ENCODE measurements at places on chromosomes 16 and 17.

DNA sequence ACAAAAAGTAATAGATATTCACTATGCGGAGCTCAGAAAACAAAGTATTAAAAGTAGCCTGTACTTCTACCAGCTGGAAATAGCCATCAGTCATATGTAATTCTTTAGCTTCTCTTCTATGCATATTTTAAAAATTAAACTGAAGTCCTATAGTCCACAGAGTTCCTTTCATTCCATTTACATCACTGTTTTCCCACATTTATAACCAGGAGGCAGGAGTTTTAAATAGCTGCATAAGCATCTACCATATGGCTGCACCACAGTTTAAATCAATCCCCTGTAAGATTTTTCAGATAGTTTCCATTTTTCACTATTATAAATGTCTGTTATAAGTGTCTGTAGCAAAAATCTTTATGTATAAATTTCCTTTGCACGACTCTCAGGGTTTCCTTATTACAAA is 45.1 kb downstream of the ZFHX3 start:
- DNase-seq: no peak

DNA sequence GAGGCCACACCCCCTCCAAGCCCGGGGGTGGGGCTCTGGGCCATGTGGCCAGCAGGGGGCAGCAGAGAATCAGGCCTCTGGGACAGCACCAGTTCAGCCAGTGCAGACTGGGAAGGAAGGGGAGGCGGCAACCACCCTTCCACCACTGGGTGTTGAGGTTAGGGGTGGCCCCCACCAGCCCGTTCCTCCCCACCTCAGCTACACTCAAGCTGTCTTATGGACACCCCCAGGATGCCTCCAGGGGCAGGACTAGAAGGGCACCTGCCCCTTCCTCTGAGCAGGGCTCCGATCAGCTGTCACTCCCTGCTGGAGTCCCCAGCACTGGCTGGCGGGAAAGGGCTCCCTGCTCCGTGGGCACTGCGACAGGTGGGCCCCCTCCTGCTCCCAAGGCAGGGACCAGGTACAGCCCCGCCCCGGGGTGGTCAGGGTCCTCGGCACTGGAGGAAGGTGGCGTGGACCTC is 21.8 kb downstream of the KATNB1 start:
- DNase-seq: peak; percentile 78

DNA sequence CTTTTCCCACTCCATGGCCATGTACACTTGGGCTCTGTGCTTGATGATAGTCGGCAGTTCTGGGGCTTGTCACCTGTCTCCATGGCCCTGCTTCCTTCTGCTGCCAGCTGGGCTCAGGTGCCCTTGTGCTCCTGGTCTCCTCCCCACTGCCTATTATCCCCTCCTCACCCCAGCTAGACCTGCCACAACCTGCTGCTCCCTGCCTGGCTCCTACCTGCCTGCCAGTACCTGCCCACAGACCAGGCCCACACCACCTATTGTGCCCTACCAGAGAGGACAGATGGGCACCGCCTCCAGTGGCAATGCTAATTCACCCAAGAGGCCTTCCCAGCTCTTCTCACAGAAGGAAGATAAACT is 538 bp upstream of the RAPGEFL1 start:
- no peak for DNase-seq

DNA sequence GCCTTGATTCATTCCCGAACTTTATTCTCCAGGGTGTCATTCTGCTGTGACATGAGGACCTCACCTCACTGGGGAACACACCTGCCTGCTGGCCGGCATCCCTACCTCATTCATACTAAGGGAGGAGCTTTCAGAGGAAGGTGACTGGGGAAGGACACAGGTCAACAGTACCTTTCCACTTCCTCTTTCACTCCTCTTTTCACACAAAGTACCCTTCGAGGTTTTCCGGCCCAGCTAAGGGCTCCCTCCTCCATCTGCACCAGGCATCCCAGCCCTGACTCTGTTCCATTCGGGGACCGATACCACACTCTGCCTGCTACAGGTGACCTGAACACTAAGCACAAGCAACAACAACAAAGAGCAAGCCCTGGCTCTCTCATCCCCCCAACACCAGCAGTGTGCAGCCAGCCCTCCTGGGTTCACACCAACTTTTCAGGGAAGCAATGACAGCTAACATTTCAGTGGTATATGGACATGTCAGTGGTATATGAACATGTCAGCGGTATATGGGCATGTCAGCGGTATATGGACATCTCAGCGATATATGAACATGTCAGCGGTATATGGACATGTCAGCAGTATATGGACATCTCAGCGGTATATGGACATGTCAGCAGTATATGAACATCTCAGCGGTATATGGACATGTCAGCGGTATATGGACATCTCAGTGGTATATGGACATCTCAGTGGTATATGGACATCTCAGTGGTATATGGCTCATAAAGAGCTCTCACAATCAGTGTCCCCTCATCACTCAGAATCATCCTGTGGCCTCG is 16.0 kb downstream of the TRIM25 start:
- DNase-seq: peak; percentile 39

GRCh38 chr17:69735285-69735684 is 320.8 kb downstream of the MAP2K6 start:
- DNase-seq: no peak

DNA sequence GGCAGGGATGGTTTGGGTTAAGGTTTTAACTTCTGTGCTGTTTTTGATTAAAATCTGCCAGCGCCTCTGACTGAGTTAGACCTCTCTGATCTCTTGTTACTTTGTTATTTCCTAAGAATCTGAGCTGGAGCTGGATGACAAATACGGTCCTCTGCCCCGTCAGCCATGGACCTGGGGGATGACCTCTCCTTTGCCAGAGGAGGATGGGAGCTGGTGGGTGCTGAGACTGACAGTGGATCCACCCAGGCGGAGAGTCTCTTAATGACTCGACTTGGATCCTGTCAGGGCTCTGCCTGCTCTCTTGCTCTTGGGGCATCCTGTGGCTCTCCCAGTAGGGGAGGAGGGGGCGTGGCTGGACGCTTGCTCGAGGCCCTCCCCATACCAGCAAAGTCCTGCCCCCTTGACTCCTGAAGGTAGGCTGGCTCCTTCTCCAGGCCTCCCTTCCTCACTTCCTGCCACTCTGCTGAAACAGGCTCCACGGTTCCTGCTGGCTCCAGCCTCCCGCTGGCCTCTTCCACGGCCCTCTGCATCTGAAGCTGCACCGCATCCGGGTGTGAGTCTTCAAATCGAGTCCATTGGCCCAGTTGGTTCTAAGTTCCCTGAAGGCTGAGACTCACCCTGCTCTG is 24.8 kb upstream of the MAP3K14 start:
- no peak for DNase-seq

DNA sequence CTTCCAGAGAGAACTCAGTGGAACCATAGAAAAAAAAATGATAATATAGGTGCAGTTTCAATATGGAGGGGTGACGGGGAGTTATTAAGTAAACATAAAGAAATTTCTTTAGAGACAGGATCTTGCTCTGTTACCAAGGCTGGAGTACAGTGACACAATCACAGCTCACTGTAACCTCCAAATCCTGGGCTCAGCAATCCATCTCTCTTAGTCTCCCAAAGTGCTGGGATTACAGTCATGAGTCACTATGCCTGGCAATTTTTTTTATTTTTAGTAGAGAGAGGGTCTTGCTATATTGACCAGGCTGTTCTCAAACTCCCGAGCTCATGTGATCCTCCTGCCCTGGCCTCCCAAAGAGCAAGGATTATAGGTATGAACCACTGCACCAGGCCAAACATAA is 48.8 kb downstream of the NLRC5 start:
- no peak for DNase-seq

DNA sequence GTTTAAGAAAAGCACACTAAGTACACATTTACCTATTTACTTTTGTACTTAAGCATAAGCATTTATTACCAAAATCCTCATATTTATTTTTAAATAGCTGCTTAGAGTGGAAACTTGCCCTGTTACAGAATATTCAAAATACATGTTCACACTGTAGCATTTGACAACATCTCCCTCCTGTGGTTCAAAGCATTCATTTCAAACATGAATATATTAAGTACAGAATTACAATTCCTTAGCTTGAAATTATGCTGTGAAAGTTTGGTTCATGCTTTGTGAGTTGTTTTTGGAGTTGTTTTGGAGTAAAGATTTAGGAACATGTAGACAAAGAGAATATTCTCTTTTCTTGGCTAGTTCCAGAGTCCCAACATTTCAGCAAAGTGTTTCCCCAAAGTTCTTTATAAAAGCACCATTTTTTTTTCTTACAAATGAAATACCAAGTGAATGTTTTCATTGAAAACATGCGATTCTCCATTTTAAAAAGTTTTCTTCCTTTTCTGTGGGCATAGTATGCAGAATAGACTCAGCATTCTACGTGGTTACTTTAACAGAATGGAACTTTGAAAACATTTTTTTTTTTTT is 33.2 kb downstream of the TUBD1 start:
- DNase-seq: peak; percentile 47

DNA sequence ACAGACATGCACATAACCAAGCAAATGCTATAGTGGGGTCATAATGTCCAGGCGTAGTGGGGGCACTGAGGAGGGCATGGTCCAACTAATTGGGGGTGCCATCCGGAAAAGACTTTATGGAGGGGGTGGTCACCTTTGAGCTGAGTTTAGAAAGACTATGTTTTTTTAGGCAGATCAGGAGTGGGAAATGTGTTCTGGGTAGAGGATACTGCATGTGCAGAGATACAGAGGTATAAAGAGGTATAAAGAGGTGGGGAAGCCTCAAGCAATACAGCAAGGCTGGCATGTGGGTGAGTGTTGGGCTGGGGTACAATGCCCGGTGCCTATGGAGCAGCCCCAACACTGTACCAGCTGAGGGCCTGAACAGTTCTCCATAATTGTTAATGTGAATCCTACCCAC is 53.1 kb downstream of the SPACA3 start:
- DNase-seq: no peak

- peak; percentile 87 for DNase-seq
Observed at GRCh38 chr17:17750881-17751280, 69.6 kb downstream of the RAI1 start.

GRCh38 chr17:81803728-81804558 is at the start of gene GCGR:
GCGR (plus strand) TSS chr17:81804150; CDS start chr17:81809019, 4,869 bp downstream.
- DNase-seq: no peak

DNA sequence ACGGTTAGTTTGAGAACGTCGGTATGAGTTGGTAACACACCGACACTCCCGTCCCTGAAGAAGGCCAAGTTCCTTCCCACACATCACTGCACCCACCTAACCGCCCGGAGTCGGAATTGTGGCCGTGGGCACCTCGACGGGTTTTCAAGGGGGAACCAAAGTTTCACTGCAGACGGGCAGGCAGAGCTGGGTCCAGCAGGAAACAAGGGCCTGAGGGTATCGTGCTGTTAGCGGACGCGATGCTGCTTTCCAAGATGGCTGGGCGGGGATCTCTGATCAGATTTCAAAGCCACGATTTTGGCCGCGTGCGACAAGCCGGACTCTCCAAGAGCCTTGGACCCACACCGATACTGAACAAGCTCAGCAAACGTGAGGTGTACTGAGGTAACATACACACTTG is 82.3 kb upstream of the DOC2B start:
- no peak for DNase-seq

- DNase-seq: no peak
Observed at GRCh38 chr17:60599220-60599619, 773 bp upstream of the PPM1D start.

DNA sequence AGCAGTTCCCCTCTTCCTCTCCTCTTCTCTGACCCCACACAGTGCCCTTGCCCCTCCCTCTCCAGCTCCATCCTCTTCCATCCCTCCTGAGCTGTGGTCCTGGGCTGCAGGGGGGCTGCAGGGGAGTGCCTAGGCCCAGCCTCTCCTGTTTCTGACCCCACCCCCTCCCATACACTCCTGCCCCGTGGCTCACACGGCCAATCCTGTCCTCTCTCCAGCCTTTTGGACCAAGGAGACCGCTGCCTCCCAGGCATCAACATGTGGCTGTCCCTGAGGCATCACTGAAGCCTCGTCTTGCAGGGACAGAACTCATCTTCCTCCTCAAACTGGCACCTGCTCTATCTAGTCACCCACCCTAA is 6.7 kb downstream of the CLUH start:
- DNase-seq: no peak

DNA sequence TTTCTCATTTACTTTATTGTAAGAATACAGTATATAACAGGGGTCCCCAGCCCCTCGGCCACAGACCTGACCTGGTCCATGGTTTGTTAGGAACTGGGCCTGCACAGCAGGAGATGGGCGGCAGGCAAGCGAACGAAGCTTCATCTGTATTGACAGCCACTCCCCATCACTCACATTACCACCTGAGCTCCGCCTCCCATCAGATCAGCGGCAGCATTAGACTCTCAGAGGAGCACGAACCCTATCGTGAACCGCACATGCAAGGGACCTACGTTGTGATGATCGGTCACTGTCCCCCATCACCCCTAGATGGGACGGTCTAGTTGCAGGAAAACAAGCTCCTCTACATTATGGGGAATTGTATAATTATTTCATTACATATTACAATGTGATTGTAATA is 410.6 kb downstream of the SLC39A11 start:
- DNase-seq: no peak

DNA sequence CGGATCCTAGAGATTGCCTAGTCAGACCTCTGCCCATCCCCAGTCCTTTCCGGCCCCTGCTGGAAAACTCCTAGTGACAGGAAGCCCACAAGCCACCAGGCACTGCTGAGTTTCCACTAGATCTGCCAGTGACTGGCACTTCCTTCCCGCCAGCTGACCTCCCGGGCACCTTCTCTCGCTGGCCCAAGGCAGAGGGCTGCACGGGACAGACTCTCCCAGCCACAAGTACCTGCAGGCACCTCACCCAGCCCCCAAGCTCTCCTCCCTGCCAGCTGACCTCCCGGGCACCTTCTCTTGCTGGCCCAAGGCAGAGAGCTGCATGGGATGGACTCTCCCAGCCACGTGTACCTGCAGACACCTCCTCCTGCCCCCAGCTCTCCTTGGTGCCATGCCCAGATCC is 66.3 kb upstream of the DOC2B start:
- no peak for DNase-seq

- no peak for DNase-seq
Observed at GRCh38 chr17:1638624-1639300, 6.8 kb downstream of the SCARF1 start.

DNA sequence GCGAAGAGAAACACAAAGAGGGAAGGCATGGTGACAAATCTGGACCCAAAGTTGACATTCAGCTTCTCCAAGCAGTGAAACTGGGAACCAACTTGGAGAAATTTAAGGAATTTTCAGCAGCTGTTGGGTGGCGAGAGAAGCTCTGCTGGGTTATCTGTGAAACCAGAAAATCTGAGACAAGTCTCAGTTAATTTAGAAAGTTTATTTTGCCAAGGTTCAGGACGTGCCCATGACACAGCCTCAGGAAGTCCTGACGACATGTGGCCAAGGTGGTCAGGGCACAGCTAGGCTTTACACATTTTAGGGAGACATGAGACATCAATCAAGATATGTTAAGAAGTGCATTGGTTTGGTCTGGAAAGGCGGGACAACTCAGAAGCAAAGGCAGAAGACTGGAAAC is 11.2 kb upstream of the CD300LF start:
- DNase-seq: no peak

DNA sequence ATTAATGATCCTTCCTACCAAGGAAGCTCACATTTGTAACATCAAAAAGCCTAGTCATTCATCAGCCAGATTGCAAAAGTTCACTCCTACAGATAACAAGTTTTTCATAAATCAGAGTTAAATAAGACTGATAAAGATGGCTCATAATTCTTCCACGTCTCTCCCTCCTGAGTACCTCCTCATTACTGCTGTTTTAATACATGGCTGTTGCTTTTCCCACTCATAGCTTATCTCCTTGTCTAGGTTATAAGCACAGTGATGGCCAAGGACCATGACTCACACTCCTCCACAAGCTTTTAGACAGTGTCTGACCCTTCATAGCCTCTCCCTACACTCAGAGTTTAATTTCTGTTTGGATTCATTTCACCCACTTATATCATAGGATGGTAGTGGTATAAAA is 100.9 kb upstream of the MON1B start:
- no peak for DNase-seq
